ENCODE measurements at places on chromosomes 2 and 18. TPM values are rescaled to one million over a fixed set of nuclear protein-coding genes. Genes with fewer than 3 reads are reported as not detected.

ATL2 gene
- 77.5 TPM for polyA plus RNA-seq

ASB3 gene
- 12.4 TPM for polyA plus RNA-seq

LYG2 gene
- not detected for polyA plus RNA-seq

RPRM gene
- not detected for polyA plus RNA-seq

TWIST2 gene
- polyA plus RNA-seq, result 8.7 TPM

CD207 gene
- 0.04 TPM for polyA plus RNA-seq

SH3BP4 gene
- 22.6 TPM for polyA plus RNA-seq

GCG gene
- polyA plus RNA-seq, result not detected

SCN7A gene
- not detected for polyA plus RNA-seq

UGT1A8 gene
- 0.05 TPM for polyA plus RNA-seq

SP9 gene
- polyA plus RNA-seq, result 3.2 TPM

FLACC1 gene
- polyA plus RNA-seq, result 0.07 TPM

COBLL1 gene
- 2.6 TPM for polyA plus RNA-seq

MSTN gene
- polyA plus RNA-seq, result 0.05 TPM

TUBA4B gene
- 0.55 TPM for polyA plus RNA-seq

COLEC12 gene
- polyA plus RNA-seq, result not detected

C2orf76 gene
- 14.2 TPM for polyA plus RNA-seq

ATIC gene
- polyA plus RNA-seq, result 298 TPM

C18orf54 gene
- 3.2 TPM for polyA plus RNA-seq

MTERF4 gene
- 51.5 TPM for polyA plus RNA-seq

WDPCP gene
- 3.0 TPM for polyA plus RNA-seq
